ENCODE measurements at places on chromosomes 3 and 15.

- DNase-seq, result no peak
Observed at GRCh38 chr15:98160236-98160635, 199.7 kb downstream of the ARRDC4 start.

DNA sequence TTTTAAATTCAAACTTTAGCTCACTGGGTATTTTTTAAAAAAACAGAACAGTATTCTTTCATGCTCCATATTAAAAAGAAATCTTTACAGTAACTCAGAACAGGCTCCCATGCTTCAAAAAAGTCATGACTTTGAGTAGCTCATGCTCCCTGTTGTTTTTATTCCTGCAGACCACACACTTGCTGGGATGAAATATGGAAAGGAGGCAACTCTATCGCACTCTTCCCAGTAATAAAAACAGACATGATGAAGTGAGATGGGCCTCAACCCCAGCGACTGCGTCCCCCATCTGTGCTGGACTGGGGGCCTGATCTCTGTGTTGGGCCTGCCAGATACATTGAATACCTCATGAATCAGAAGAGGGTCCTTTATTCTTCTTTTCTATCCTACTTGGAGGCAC lies 58.9 kb downstream of the ARHGEF3 start:
- no peak for DNase-seq

DNA sequence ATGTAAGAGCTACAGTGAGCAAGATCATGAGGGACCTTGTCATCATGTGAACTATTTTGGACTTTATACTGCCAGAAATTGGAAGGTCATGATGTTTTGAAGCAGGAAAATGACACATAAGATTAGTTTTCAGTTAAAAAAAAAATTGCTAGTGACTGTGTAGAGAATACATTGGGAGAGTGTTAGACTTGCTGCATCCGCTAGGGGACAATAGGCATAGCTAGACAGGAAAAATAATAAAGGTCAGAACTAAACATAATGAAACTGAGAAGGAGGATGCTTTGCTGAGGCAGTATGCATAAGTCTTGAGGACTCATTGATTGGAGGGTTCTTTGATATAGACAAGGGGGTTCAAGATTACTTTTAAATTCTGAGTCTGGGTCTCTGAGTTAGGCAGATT lies 275.8 kb upstream of the KCNH8 start:
- DNase-seq, result no peak

GRCh38 chr3:183259621-183260020 lies 6.6 kb downstream of the B3GNT5 start:
- DNase-seq, result no peak

GRCh38 chr3:174538151-174538550 lies 321.0 kb upstream of the NAALADL2 start:
- no peak for DNase-seq

DNA sequence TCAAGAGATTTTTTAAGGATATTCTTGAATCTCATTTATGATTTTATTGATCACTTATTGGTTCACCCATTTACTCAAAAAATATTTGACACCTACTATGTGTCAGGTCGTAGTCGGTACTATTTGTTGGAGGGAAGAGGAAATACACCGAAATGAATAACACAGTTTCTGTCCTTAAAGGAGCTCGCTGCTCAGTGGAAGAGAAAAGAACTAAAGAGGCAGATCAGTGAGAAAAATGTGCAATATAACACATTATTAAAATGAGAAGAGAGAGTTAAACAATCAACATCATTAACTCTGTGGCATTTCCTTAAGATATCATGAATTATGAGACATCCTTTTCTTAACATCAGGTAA lies 56.1 kb upstream of the ADAMTS9 start:
- DNase-seq, result no peak

- no peak for DNase-seq
Observed at GRCh38 chr3:16548721-16549120, 35.2 kb upstream of the RFTN1 start.

Data from stimulated activated CD4-positive, alpha-beta T cell treated with anti-CD3 and anti-CD28 coated beads, Interleukin-1b, Interleukin-23, amount 100 ng/mL, for 4 hours (primary cell).